ENCODE measurements at places on chromosomes 11 and 22.

DNA sequence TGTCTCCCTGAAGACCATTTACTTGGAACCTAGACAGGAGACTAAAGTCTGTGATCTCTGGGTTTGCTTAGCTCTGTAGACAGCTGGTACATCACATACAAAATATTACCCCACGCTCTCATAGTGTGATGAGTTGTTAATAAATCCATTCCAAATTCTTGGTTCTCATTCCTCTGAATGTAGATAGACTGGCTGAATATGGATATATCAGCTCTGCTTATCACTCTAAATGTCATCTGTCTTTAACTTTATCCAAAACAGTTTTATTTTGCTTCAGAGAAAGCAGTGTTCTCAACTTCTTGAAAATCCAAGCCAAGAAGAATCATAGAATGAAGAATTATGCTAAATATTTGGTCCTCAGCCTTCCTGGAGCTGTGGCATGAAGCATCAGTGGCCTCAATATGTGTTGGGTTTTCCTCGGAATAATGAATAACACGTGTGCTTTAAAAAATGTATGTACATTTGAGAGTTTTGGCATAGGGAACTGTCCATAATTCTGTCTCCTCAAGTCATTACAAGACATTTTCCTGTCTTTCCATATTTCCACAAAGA is 10.5 kb upstream of the LDLRAD3 start:
- DNase-seq: no peak

DNA sequence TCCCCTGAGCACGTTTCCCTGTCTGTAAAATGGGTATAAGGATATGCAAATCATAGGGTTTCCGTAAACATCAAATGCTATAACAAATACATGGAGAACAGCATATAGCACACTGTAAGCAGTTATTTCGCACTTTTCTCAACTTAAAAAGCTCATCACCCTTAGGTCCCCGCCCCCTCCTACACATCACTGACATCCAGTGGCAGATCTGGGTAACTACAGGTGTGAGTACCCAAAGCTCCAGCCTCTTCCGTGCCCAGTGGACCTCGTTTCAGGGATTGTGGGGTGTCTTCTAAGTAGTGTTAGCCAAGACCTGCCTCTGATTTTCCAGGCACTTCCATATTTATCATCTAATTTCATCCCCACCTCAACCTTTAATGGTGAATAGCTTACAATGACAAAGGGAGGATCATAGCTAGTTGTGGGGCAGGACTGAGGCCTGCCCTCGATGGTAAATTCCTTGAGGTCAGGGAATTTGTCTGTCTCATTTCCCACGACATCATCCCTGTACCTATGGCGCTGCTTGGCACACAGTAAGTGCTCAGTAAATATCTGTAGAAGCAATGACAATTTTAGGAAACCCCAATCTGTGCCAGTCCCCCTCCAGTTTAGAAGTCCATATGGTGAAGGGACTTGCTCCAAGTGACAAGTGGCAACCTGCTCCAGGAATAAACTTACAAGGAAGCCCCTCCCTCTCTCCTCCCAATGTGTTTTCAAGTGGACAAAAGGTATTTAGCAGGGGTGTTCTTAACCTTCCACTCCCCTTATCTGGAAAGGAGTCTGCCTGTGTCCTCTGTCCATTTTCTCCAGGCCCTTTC is 340.5 kb downstream of the TENM4 start:
- DNase-seq: no peak

GRCh38 chr11:67442504-67443404 is 522 bp downstream of the CORO1B start:
- DNase-seq: no peak

DNA sequence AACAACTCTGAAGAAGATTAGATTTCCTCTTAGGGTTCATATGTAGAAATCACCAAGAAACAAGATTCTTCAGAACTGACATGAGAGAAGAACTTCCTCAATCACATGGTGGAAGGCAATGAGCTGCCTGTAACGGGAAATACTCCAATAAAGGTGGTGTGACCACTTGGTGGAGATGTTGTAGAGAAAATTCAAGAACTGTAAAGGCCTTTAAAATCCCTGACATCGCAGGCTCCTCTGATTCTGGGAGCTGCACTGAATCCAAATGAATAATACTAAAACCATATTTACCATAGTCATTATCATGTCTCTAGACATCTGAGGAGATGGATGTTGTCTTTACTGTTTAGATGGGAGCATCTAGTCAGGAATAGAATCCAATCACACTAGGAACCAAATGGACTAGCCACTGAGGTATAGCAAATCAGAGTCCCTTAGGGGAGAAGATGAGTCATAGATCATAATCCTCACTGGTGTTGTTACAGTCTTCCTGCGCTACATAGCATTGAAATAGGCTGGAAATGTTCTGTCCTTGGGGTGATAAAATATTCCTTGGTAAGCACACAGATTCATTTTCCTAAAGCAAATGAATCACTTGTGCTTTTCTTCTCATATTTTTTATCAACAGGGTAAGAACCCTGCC is 321.6 kb upstream of the TENM4 start:
- no peak for DNase-seq

- no peak for DNase-seq
These were observed 2.6 kb upstream of the LTBP3 start for GRCh38 chr11:65560555-65561418.

DNA sequence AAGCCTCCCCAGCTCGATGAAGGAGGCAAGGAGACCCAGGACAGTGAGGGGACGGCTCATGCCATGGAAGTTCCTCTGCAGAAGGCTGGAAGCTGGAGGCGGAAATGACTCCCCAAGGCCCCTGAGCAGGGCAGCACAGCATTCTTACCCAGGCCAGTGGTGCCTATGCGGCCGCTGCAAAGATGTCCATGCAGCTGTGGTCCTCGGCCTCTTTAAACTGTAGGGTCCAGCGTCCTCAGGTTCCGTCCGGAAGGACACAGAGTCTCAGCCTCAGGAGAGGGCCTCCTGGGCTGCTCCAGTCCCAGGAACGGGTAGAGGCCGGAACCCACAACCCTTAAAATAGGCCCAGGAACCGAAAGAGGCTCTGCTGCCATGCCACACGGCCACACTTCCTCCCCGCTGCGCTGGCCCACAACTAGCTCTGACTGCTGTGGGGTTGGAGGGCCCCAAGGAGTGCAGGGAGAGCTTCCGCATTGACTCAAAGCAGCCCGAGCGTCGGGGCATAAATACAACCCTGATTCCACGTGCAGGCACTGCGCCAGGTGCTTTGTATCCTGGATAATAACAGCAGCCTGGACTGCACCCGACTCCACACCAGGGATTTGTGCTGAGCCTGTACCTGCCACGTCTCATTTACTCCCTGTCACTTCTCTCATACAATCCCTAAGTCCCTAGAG is 5.5 kb downstream of the KIAA0930 start:
- no peak for DNase-seq

GRCh38 chr22:35661464-35661863 is 13.2 kb downstream of the APOL6 start:
- no peak for DNase-seq

DNA sequence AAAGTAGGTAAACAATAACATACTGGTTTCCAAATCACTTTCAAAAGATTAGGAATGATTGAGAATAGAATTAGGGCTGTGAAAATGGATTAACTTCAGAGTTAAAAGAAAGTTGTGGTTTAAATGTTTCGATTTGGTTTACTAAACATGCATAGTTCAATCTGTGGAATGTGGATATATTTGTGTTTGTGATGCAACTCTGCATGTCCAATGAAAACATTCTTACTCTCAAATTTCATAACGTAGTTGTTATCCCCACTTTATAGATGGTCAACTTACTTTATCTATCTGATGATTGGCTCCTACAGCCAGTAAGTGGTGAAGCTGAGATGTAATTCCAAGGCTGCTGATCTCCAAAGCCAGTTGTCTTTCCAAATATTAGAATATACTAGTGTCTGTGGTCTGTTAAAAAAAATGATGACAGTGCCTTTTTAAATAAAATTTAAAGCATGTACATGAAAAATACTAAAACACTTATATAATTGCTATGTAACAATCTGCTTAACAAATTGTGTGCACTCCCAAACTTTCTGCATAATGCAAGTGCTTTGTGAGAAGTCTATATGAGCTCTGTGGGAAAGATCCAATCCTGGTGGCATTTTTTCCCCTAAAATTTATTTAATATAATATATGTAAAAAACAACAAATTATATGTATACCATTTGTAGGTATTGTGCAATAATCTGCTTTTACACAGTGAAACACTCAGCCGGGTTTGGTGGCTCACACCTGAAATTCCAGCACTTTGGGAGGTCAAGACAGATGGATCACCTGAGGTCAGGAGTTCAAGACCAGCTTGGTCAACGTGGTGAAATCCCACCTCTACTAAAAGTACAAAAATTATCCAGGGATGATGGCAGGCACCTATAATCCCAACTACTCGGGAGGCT is 9.7 kb upstream of the SIK3 start:
- DNase-seq: no peak

DNA sequence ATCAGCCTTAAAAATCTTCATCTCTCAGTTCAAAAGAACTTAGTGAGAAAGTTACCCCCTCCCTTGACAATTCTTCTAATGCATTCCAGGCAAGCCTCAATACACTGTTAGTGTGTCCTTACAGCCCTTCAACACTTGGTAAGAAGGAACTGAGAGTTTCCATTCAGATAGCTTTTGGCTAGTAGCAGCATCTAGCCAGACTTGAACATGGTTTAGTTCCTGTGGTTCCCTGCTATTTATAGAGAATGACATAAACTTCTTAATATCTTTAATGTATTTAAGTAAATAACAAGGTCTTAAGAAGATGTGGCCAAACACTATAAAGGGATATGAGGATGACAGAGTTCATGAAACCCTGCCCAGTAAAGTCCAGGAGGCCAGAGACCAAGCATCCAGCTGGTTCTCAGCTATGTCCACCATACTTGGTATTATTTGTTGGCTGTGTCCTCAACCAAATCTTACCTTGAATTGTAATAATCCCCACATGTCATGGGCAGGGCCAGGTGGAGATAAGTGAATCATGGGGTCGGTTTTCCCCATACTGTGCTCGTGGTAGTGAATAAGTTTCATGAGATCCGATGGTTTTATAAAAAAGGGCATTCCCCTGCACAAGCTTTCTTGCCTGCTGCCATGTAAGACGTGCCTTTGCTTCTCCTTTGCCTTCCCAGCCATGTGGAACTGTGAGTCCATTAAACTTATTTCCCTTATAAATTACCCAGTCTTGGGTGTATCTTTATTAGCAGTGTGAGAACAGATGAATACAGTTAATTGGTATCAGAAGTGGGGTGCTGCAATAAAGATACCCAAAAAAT is 132.4 kb downstream of the LARGE1 start:
- no peak for DNase-seq

DNA sequence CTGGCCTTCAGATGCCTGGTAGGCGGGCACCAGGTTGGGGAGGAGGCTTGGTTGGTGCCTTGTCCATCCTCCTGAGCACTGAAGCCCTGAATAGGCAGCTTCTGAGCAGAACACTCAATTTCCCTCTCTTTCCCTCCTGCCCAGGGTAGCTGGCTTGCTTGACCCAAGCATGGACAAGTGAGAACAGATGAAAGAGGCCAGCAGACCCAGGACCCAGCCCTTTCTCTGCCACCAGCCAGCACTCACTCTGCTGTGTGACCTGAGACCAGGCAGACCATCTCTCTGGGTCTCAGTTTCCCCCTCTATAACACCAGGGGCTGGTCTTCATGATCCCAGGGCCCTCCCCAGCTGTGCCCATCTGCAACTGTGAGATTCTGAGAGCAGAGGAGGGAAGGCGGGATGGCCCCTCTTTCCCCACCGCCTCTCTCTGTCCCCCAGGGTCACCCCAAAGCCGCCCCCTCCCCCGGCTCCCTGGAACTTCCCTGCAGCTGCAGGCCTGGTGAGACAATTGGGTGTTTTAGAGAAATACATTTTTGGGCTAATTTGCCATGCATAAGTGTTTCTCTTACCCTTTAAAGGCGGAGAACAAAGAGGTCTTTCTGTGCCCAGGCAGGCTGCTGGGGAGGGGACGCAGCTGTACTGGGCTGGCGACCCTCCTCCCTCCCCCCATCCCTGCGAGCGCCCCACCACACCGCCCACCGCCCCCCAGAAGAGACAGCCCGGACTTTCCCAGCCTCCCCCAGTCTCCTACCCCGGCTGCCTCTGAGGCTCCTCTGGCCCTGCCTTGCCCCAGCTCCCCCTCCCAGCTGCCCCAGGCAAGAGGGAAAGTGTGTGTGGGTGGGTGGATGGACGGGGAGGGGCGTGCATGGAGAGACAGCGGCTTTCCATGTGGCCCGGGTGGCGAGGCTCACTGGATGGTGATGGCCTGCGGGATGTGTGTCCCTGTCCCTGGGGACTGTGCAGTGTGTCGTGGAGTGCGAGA is 30.8 kb upstream of the PICK1 start:
- no peak for DNase-seq

GRCh38 chr11:132312161-132312560 is 941.7 kb downstream of the NTM start:
- no peak for DNase-seq

DNA sequence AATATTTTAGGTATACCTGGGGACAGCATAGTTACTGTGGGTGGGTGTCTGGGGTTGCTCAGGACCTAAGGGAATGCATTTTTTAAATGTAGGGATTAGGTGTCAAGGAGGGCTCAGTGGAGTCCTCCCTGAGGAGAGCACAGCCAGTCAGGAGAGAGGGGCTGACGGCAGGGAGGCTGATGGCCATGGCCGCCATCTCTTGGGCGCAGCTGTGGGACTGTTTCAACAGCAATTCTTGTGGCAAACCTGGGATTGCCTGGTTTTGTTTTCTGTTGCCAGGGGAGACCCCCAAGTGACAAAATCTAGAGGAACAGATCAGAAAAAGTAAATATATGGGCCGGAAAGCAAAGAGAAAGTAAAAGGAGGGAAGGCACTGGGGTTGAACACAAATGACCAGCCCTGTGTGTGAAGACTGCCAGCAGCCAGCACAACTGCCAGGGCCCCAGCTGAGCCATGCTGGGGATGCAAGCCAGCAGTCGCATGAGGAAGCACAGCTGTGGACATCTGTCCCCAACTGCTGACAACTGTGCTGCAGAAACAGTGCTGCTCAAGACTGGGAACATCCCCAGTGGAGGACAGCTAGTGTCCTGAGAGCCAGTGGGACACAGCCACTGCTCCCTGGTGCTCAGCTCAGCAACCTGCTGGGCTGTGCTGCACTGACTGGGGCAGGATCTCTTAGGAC is 10.5 kb downstream of the MIF start:
- DNase-seq: no peak

- no peak for DNase-seq
These were observed 773.6 kb upstream of the TENM4 start for GRCh38 chr11:80214413-80214812.

- DNase-seq: no peak
These were observed 23.8 kb downstream of the DIXDC1 start for GRCh38 chr11:111960916-111961315.

DNA sequence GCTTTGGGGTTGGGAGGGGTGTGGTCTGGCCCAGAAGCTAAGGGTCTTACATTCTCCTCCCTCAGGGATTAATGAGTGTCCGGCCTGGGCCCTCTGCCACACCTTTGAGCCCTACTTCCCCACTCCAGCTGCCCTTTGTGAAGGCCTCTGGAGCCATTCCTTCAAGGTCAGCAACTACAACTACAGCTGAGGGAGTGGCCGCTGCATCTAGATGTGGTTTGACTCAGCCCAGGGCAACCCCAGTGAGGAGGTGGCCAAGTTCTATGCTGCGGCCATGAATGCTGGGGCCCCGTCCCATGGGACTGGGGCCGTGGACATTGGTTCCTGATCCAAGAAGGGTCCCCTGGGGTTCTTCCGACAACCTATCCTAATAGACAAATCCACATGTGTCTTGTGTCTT is 14.3 kb upstream of the FOLR1 start:
- DNase-seq: no peak

- no peak for DNase-seq
These were observed 375.2 kb downstream of the SHANK2 start for GRCh38 chr11:70877151-70877550.

Measured in stimulated activated CD4-positive, alpha-beta T cell treated with anti-CD3 and anti-CD28 coated beads, Interleukin-15, amount 100 ng/mL, for 1 hour (primary cell).